Naive thymus-derived CD8-positive, alpha-beta T cell (primary cell): ENCODE measurements at places on chromosomes 16 and 17.
A peak's percentile ranks its signal among the peaks of the same experiment; 100 is the strongest.

DNA sequence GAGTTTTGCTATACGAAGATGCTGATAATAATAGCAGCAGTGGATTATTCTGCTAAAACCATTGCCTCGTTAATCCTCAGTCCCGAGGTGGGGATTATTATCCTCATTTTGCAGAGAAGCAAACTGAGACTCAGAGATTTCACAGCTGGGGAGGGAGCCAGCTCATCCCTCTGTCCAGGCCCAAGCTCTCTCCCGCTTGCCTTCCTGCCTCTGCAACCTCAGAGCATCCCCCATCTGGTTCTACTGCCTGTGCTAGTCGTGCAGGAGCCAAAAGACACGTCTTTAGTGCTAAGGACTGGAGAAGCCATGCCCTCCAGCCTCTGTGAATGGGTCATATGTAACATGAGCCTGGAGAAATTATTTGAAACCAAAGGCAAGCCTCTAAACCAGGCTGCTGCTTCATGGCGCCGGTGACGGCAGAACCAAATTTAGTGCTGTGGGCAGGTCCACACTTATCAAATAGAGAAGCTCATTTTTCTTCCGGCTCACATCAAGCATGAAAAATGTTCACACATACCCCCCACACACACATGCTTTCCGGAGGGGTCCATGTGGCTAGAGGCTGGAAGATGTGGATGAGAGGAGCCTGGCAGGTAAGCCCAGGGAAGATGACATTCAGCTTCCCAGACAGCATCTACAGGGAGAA lies 13.5 kb downstream of the MAPT start:
- DNase-seq: no peak

DNA sequence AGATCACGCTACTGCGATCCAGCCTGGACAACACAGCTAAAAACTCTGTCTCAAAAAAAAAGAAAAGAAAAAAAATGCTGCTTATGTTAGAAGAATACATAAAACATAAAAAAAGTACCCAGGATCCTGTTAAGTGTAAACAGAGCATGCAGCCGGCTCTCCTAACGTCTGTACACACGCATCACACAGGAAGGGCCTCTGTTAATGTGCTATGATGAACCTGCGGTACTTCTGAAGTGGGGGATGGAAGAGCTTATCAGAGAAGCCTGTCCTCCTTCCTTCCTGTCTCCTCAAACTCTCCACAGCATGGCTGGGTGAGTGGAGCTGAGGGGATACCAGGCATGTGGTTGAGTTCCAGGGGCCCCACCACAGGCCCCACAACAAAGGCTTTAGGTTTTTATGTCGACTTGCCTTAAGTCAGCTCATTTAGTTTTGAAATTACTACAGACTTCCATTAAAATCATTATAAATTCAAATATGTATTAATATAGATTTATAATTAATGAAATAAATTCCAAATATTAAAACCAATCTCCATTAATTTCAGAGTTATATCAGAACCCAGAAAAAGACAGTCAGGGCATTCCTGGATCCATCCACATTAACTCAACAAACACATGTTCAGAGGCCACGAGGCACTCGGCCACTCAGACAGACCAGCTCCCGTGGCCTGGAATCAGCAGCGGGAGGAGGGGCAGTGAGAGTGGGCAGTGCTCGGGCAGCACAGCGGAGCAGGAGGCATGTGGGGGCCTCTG lies 11.7 kb downstream of the CCDC57 start:
- DNase-seq: peak; percentile 88

- DNase-seq: no peak
These were observed 23.4 kb upstream of the AXIN2 start for GRCh38 chr17:65584604-65585521.

- DNase-seq: no peak
These were observed 2.8 kb downstream of the ZNF319 start for GRCh38 chr16:57997528-57998265.

GRCh38 chr17:48678141-48678971 lies 44.0 kb downstream of the PRAC1 start:
- peak; percentile 69 for DNase-seq

DNA sequence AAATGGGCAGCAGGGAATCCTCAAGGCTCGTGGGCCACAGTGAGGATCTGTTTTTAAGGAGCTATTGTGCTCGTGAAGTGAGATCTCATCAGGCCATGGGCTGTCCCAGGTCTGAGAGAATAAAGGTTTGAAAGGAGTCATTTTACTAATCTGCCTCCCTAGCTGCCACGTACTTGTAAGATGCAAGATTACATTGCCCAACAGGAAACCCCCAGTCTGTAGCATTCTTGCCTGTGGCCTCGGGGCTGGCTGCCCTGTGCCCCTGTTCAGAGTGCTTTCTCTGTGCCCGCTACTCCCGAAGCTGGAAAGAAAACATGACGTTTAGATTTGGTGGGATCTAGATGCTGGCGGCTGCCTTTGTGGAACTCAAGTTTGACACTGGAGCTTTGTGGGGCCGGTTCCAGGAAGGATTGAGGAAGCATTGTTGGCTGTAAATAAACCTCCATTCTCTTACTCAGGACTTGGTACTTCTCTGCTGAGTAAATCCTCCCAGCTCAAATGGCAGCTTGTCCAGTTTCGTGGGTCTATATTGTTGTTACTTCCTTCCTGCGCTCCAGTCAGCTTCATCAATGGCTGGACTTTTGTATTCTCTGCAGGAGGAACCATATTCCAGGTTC lies 21.2 kb downstream of the SAP30BP start:
- no peak for DNase-seq

- DNase-seq: peak; percentile 26
These were observed 517 bp downstream of the RUNDC1 start for GRCh38 chr17:42980766-42981397.

GRCh38 chr17:50220811-50221210 lies 19.4 kb upstream of the COL1A1 start:
- no peak for DNase-seq

- no peak for DNase-seq
These were observed 73.6 kb downstream of the OR1D5 start for GRCh38 chr17:2989855-2990254.

DNA sequence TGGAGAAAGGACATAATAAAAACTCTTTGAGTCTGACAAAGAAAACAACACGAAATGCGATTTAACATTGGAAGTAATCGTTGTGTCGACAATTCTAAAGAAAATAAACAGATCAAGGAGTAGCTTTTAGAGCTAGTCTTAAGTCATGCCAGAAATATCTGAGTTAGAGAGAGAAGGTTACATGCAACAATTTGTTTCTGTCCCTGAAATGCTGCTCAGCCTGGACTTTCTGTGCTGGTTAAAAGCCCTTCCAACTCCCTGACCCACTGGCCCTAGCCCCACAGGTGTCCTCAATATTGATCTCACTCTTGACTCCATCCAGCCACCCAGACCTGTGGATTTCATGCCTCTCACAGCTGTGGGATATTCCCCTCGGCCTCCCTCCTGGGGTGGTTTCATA lies 33.2 kb upstream of the TEX2 start:
- DNase-seq: no peak

GRCh38 chr17:39197380-39198185 lies at the start of gene CACNB1:
TSS of gene CACNB1 (minus strand) at chr17:39197669. CDS start at chr17:39197495, 174 bp downstream.
- DNase-seq: peak; percentile 79

DNA sequence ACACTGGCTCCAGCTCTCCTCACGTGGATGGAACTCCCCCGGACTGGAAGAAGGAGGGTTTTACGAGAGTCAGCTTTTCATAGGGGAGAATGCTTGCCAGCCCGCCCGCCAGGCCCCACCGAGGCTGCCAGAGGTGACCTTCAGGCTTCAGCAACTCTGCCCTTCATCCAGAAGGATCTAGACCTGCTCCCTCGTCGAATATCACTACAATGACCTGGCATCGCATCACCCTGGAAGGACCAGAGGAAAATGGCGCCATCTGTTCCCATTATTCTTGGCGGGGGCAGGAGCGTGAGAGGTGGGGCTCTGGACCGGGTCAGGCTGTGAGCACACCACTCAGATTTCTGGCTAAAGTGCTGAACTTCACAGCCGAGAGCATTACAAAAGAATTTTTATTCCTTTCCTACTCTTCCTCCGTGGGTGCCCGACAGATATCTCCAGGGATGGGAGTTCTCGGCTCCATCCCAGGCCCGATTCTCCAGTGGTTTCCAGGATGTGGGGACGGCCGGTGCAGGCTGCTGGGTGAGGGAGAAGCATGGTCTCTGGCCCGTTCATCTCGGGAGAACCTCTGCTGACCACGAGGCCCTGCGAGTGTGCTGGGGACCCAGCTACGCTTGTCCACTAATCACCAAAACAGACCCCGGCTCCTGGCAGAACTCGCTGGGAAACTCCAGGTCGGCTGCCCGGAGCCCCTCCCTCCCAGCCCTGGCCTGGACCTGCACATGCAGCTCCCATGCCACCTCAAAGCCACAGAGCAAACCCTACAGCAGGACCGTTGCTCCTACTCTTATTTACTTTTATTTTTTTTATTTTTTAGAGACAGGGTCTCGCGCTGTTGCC lies 36.8 kb upstream of the ZNF469 start:
- peak; percentile 44 for DNase-seq

DNA sequence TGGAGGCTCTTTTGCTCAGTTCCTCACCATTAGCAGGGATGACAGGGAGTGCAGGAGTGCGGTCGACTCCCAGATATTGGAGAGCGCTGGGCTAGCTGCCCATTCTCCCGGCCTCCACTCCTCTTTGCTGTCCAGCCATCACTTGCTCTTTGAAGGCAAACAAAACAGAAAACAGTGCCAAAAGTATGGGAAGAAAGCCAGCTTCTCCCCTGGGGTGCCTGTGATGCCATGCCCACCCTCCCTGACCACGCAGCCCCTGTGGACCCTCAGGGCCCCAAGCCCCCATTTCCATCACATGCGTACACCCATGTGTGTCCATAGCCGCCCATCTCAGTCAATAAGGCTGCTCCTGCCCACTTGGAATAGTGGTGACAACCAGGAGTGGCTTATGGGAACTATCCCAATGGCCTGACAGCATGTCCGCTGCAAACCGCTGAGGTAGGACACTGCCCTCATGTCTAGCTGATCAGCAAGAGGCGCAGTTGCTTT lies 30.0 kb downstream of the MAPT start:
- DNase-seq: no peak

GRCh38 chr17:46815474-46816353 lies 2.8 kb downstream of the WNT3 start:
- no peak for DNase-seq

DNA sequence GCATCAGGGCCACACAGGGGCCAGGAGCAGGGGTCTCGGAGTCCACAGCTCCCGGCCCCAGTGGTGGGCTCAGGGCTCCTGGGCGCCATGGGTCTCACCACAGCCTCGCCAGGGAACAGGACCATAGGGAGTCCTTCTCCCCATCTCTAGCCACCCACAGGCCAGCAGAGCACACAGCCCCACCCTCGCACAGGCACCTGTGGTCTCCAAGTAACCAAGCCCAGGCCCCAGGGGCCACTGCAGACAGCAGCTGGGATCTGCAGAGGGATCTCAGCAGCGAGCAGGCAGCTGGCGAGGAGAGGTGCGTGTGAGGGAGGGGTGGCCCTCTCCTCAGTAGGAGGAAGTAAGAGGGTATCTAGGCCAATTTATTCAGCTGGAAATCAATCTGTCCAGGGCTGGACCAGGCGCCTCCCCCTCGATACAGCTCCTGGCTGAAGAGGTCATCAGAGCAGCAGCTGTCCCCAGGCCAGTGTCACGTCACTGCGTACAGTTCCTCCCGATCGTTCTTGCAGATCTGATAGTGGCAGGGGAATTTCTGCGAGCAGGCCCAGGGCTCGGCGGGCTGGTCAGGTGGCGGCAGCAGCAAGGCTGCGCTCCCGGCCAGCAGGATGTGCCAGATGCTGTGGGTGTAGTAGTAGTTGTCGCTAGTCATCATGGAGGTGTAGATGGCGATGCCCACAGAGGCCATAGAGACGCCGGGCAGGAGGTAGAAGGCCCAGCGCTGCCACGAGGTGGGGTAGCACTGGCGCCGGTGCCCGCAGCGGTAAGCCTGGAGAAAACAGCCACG lies 1.4 kb upstream of the MRPL28 start:
- no peak for DNase-seq

DNA sequence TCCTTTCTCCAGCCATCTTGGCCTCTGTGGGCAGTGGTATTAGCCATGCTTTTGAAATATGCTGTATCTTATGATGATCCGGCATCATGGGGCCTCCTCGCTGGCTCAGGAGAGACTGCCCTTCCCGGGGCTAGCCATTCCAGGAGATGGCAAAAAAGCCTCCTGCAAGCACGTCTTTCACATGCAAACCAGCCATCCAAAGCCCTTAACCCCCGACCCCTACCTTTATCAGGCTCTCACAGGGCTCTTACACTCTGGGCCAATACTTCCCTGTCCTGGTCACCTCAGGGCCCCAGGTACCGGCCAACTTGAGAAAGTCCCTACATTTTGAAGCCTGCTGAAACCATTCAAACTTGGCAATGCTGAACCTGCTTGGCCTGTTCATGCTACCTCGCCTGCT lies 36.4 kb downstream of the MYH13 start:
- DNase-seq: no peak

DNA sequence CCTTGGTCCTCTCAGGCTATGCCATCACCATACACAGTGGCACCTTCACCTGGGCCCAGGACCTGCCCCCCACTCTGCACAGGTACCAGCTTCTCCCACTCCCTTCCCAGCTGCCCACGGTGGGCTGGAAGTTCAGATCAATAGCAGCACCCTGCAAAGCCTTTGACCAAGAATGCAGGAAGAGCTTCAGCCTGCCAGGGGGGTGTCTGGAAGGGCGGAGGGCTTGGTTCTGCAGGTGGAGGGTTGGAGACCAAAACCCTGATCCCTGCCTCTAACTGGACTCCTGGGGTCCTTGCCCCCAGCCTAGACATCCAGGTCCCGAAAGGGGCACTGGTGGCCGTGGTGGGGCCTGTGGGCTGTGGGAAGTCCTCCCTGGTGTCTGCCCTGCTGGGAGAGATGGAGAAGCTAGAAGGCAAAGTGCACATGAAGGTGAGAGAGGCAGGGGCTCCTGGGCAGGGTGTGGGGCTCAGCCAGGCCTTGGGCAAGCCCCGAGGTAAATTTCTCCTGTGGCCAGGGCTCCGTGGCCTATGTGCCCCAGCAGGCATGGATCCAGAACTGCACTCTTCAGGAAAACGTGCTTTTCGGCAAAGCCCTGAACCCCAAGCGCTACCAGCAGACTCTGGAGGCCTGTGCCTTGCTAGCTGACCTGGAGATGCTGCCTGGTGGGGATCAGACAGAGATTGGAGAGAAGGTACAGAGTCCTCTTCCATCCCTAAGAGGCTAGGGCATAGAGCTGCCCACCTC lies 34.3 kb downstream of the ABCC3 start:
- no peak for DNase-seq

- peak; percentile 29 for DNase-seq
These were observed 2.8 kb upstream of the XAF1 start for GRCh38 chr17:6753006-6753445.

- DNase-seq: peak; percentile 43
These were observed 7.8 kb upstream of the RNASEK start for GRCh38 chr17:7004398-7005253.

DNA sequence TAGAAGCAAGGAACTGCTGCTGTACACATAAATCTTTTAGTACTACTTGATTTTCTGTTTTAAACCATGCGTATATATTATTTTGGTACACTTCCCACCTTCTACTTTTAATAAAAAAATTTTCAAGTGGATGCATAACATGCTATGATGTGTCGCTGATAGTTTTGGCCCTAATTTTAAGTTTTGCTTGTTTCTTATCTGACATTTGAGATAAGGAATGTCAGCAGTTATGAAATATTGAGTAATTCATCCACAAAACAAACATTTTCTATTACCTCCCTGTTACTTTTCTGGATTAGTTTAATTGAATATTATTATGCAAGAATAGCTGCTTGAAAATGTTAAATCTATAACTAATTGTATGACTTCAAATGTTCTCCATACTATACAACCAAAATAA lies 35.8 kb downstream of the N4BP1 start:
- DNase-seq: no peak

GRCh38 chr17:7005716-7006115 lies 6.7 kb upstream of the RNASEK start:
- DNase-seq: no peak

- no peak for DNase-seq
These were observed 85.3 kb downstream of the NDEL1 start for GRCh38 chr17:8520981-8521380.
